ENCODE measurements at places on chromosomes 3 and 15. TPM values are rescaled to one million over a fixed set of nuclear protein-coding genes. Genes with fewer than 3 reads are reported as not detected.

Gene CTXND1
- not detected for total RNA-seq

Gene TF
- total RNA-seq = 0.03 TPM

Gene FOXL2
- total RNA-seq = not detected

Gene SCN11A
- total RNA-seq = not detected

Gene RHCG
- total RNA-seq = not detected

Gene CISH
- 0.73 TPM for total RNA-seq

Gene MKRN3
- total RNA-seq = 0.23 TPM
